Cerebellum (tissue), 4 donors: ENCODE measurements at places on chromosomes 6 and 20. TPM values are rescaled to one million over a fixed set of nuclear protein-coding genes. Genes with fewer than 3 reads are reported as not detected.

GRCh38 chr6:76578746-76579145, 506.3 kb upstream of the IMPG1 start:
- DNase-seq: no peak

DNA sequence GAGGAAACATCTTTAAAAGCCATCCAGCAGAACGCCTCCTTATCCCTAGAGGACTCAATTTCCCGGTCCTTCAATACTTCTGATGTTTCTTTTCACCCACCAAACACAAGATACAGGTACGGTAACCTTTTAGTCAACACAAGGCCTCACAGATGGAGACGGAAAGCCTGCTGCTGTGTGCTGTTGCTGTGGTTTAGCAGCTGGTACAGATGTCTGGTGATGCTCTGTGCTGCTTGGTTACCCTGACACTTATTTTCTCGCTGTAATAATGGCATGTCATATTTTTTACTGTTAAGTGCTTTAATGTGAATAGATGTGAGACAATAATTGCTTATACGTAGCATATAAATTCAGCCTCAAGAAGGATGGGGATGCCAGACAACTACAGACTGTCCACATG, 25.3 kb downstream of the GMDS start:
- DNase-seq: no peak

DNA sequence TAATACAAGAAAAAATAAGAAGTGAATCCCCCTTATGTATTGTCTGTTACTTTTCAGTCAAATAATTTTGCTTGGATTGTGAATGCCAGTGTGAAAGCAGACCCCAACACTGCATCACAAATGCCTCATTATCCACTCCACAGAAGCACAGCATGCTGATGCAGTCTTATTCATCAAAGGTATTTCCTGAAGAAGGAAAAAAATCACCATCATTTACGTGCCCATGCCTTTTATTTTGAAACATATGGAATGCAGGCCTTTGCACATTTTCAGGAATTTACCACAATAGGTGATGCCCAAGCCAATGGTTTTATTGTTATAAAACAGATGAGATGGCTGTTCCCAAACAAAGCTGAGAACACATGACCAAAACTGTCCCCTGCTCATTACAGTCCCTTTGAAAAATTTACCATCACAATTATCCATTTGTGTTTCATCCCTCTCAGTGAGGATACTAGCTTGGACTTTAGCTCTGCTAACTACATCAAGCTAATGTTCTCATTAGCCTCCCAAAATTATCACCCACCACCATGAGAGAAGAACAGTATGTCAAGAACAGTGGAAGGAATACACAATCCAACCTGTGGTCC, 180.6 kb upstream of the HTR1E start:
- DNase-seq: no peak

GRCh38 chr6:112337209-112337638, 9.9 kb upstream of the RFPL4B start:
- peak; percentile 31 for DNase-seq

- DNase-seq: no peak
Observed at GRCh38 chr6:109174916-109175315, 79.6 kb downstream of the CEP57L1 start.

DNA sequence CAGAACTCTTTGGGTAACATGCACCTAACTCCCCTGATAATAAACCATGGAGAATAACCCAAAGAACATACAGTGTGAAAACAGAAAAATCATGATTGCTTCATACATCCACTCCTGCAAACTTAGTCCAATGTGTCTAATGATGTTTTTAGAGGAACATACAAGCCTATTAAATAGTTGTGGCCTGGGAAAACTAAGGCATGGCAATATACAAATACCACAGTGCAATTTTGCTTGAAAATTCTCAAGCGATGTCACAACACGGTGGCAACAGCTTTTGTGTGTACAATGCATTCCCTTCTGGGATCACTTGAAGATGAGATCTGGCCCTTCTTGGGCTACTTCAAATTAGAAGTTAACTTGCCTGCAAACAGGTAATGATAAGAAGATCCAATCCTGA, 16.7 kb downstream of the MAP3K5 start:
- no peak for DNase-seq

GRCh38 chr20:50724851-50725723, 6.3 kb upstream of the PARD6B start:
- DNase-seq: no peak

DNA sequence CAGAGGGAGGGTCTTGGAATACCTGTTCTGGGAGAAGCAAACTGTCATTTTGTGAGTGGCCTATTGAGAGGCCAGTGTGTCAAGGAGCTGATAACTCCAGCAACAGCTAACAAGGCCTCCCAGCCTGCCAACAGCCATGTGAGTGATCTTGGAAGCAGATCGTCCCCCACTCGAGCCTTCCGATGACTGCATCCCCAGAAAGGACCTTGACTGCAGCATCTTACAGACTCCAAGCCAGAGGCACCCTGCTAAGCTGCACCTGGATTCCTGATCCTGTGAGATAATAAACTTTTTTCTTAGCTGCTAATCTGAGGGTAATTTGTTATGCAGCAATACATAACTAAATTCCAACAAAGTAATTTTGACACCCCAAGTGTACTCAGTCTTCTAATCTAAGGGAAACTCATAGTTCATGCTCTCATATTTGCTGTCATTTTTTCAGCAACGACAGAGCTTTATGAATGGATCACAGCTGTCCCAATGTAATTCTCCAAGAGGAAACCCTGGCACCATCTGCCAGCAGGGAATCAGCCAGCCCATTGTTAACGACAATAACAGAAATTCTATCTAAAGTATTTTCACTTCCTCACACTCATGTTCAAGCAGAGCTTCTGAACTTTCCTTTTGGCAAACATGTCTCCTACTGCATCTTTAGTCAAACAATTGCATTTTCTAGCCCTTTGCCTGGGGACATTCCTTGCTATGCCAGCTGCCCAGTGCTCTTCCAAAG, 470.2 kb upstream of the BTBD3 start:
- DNase-seq: no peak

DNA sequence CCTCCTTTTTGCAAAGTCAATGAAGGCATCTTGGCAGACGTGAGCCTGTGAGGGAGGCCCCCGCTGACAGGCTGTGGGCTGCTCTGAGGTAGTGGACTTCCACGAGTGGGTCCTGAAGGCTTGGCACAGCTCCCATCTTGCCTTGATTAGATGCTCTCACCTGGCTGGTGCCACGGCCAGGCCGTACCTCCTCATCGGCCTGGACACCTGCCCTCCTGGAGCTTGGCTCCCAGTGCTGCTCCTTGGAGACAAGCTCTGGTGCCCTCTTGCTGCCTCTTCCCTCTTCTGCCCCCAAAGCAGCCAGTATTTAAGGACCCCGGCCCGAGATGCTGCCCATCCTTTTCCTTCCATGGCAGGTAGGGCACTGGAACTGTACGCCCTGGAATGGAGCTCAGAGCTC, 93.5 kb downstream of the ERMARD start:
- no peak for DNase-seq

Gene GNAS-AS1
- total RNA-seq: 2.0 TPM

Gene MTHFD1L
- total RNA-seq: 15.1 TPM

Gene HLA-DQA1
- not detected for total RNA-seq
